ENCODE measurements at places on chromosomes 16 and 17. TPM values are rescaled to one million over a fixed set of nuclear protein-coding genes. Genes with fewer than 3 reads are reported as not detected.

DNA sequence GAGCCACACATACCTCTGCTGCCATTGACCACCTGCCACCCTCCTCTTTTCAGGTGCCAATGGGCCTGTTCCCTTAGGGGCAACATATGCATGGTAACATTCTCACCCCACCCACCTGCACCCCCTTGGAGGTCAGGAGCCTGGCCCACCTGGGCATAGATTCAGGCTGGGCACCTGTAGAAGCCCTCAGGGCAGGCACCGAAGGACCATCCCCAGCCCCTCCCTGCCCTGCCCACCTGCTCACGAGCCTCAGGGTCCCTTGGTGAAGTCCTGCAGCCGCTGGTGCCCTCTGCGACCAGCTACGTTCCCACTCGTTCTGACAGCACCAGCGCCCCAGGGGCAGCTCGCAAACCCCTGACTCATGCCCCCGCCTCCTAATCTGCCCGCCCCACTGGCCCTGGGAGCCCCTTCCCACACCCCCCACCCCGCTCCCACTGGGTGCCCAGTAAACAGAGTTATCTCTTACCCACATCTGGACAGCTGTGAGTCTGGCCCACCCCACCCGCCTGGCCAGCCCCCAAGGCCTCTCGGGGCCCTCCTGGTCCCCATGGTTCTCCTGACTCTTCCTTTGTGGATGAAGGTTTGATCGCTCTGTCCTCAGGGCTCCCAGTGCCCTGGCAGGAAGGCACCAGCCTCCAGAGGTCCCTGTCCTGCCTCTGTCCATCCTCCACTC is at the start of gene SLC4A1:
Gene SLC4A1, minus strand, starts transcription at position 318 of the 673 bp plus-strand sequence. CDS start 5,269 bp downstream, outside the sequence.
- no peak for DNase-seq

DNA sequence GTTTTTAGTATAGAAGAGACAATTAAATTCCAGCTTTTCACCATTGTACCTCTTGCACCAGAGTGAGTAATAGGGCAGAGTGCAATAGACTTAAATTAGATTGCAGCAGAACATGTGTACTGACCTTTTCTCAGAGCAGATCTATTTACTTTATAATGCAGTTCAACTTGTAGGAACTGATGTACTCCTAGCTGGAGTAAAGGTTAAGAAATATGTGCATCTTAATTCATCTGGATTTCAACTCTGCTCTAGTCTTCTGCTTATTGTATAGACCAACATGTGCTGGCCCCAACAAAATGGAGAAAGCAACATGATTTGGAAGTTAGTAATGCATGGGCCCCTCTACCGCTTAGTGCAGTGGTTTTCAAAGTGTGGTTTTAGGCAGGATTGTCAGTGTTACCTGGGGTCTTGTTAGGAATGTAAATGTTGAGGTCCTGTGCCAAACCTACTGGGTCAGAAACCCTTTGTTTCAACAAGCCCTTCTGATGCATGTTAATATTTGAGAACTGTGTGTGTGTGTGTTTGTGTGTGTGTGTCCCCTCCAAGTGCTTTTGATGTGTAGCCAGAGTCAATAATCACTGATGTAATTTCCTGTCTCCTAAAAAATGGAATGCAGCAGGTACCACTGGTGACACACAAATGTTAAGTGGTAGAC is 138.6 kb downstream of the TOX3 start:
- DNase-seq, result peak; percentile 50

DNA sequence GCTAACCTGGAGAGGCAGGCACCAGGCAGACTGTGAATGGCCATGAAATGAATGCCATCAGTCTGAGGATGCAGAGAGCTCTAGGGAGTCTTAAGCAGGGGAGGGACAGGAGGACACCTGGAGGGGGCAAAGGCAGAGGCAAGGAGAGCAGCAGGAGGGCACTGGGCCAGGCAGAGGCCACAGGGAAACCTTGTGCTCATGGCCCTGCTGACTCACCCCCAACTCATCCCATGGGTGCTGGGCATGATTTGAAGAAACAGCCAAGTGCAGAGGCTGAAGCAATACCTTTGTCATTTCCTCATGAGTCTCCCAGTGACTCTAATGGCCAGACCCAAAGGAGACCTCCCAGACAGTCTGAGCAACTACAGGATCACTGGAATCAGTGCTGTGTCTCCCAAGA is 141.4 kb downstream of the TMEM132E start:
- peak; percentile 72 for DNase-seq

- DNase-seq, result peak; percentile 63
Measured at GRCh38 chr17:41523787-41524186, 4.3 kb downstream of the KRT19 start.

DNA sequence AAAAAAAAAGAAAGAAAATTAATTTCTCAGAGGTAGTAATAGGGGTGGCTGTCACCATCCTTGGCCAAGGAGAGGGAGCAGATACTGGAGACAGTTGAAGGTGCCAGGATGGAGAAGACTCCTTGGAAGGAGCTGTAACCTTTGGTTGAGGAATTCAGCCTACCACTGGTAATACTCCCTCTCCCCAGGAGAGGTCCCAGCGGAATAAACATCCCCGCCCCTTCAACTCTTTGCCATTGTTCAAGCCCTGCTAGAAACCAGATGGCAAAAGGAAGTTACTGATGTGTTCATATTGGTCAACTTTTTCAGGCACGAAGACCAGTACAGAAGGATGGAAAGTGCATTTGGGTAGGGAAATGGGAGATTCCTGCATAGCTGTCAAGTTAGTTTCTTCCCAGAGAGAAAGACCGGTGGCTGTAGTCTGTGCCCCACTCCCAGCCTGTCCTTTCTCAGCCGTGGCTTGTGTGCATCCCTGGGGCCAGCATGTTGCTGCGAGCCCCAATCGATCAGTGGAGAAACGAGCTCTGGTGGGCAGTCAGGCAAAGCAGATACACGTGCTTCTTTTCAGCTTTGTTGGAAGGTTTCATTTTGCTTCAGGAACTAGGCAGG is 612.1 kb downstream of the MAF start:
- DNase-seq, result peak; percentile 4

GRCh38 chr16:65981057-65981456 is 385.4 kb upstream of the CDH5 start:
- no peak for DNase-seq

GRCh38 chr17:42178817-42179216 is 2.1 kb downstream of the KCNH4 start:
- DNase-seq, result no peak

GRCh38 chr16:81261049-81261648 is 22.7 kb downstream of the BCO1 start:
- peak; percentile 30 for DNase-seq

DNA sequence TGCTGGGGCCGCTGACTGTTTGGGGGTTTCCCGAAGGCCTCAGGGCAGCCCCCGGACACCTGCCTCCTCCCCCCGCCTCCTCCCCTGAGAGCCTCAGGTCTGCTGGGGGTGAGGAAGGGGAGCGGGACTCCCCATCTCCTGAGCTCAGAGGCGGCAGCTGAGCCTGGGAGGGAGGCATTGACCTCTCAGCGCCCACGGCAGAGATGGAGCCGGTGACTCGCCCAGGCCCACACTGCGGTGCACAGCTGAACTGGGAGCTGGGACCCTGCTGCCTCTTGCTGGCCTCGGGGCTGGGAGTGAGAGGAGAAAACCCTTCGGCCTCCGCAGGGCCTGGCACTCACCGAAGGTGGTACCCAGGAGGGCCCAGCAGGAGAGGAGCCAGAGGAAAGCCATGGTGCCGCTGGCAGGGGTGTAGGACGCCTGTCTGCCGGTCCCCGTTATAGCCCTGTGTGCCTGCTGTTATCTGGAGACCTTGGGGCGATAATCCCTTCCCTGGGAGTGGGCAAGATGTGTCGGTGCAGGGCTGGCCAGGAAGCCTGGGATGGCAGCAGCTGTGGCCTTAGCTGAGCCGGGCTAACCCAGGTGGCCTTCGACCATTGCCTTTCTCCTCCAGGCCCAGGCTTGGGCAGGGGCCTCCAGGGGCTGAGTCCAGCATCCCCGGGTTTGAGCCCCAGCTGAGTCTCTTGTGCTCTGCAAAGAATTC is at the start of gene CTRB2:
Gene CTRB2, minus strand, starts transcription at position 413 of the 703 bp plus-strand sequence. Its CDS starts 20 bp downstream, at position 393.
- no peak for DNase-seq

GRCh38 chr17:5950878-5951277 is 119.3 kb upstream of the WSCD1 start:
- no peak for DNase-seq

DNA sequence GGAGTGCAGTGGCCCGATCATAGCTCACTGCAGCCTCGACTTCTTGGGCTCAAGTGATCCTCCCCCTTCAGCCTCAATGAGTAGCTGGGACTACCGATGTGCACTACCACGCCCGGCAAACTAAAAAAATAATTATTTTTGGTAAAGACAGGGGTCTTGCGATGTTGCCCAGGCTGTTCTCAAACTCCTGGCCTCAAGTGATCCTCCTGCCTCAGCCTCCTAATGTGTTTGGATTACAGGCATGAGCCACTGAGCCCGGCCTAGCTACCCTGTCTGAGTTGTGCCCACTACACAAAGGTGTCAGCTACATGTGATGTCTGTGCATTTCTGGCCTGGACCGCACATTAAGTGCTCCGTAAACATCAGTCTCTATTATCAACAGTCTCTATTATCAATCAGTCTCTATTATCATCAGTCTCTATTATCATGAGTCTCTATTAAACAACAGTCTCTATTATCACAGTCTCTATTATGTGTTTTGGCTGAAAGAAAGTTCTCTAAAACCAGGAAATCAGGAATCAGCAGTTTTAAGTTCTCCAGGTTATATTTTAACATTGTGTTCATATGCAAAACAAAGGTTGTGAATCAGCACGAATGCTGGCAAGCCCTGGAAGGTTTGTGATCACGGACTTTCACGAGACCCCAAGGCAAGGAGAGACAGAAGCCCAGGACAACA is 721 bp upstream of the WWOX start:
- DNase-seq, result no peak

- no peak for DNase-seq
Measured at GRCh38 chr16:4087990-4088577, 28.2 kb downstream of the ADCY9 start.

DNA sequence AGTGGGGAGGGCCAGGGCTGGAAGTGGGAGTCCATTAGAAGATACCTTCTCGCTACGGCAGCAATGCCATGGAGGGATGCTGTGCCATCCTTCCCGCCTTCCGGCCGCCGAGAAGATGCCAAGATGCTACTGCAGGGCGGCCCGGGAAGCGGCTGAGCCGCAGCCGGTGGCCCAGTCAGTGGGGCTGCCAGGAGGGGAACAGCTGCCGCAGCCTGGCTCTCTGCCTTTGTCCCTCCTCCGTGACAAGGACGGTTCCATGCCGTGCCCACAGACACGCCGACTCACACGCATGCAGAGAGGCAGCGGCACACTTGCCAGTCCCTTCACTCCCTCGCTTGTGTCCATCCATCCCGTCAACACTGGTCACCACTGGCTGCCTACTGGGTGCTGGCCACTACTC is 20.2 kb upstream of the NCBP3 start:
- no peak for DNase-seq

- no peak for DNase-seq
Measured at GRCh38 chr17:8649157-8650118, 18.9 kb upstream of the MYH10 start.

DNA sequence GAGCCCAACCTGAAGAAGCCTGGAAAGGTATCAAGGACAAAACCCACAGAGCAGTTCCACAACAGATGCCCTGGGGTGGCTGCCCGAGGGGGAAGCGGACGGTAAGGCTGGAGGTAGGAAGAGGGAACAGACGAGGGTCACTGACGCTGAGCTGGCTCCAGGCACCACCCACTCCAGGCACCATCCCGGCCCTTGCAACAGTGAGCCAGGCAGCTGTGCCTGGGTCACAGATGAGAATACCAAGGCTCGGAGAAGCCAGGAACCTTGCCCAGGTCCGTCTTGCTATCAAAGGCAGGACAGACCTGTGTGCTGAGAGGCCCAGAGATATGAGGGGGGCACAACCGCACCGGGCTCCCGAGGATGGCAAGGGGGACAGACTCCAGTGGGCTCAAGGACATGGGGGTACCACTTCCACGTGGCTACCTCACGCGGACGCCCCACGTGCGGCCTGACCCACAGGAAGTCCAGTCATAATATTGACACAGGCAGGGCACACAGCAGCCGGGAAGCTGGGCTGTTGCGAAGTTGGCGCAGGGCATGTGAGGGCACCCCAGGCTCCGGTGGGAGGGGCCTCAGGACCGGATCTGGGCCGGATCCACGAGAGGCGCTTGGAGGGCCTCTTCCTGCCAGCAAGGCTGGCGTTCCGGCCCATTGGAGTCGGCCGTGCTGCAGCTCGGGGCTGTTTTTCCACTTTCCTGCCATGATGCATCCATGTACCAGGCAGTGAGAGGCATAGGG is 29.9 kb downstream of the PEMT start:
- DNase-seq, result peak; percentile 44

- no peak for DNase-seq
Measured at GRCh38 chr16:73339821-73340220, 291.9 kb upstream of the ZFHX3 start.

DNA sequence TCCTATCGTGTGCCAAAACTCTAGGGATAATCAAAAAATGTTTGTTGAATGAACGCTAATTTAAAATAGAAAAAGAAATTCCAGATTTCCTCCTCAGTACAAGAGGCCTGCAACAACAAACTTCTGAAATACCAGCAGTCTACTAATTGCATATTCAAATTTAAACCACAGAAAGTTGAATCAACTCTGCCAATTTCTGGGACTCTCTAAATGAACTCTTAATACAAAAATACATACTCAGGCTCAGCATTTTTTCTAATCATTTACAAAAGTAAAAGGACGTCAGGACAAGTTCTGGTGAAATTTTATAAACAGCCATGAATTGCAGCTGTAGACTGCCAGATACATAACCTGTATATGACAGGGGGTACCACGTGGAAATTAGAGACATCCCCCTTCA is 49.0 kb downstream of the KANSL1 start:
- no peak for DNase-seq

DNA sequence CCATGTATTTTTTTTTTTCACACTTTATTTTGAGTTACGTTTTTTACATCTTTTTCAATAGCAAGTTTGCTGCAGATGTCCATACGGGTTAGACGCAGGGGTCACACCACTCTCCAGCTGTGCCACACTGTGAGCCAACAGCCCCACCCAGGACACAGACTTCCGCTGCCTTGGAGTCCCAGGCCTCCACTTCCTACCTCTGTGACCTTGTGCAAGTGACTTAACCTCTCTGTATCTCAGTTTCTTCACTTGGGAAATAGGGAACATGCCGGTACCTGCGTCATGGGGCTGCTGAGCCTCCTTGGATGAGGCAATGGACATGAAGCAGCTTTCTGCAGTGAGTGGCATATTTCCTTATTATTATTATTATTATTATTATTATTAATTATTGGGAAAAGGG is 3.3 kb upstream of the PITPNA start:
- DNase-seq, result no peak

GRCh38 chr17:6455321-6455705 is 11.1 kb downstream of the PIMREG start:
- DNase-seq, result no peak

- peak; percentile 72 for DNase-seq
Measured at GRCh38 chr17:32771396-32771795, 105.5 kb downstream of the MYO1D start.

Gene SPECC1
- total RNA-seq, result 57.1 TPM

Gene TNFRSF17
- not detected for total RNA-seq

Gene PSMD11
- total RNA-seq, result 98.2 TPM

Gene PPL
- 378 TPM for total RNA-seq

Gene MSLN
- total RNA-seq, result 2.6 TPM

Gene C17orf100
- 0.13 TPM for total RNA-seq

Gene NPIPA2
- total RNA-seq, result 0.53 TPM

Gene KRT27
- total RNA-seq, result not detected

Gene MYH11
- total RNA-seq, result not detected

Gene PYY
- total RNA-seq, result 0.79 TPM

Gene GJD3
- total RNA-seq, result 0.53 TPM

Gene GLP2R
- under 0.01 TPM for total RNA-seq

Gene KRTAP9-8
- total RNA-seq, result not detected

Gene RPUSD1
- 20.9 TPM for total RNA-seq

Gene UBALD2
- 3.4 TPM for total RNA-seq

Gene HLF
- total RNA-seq, result 0.26 TPM

Gene LASP1
- total RNA-seq, result 21.9 TPM

Gene USH1G
- total RNA-seq, result 1.1 TPM

Gene UNC13D
- 17.0 TPM for total RNA-seq

Gene TPSG1
- not detected for total RNA-seq

Gene PTX4
- total RNA-seq, result under 0.01 TPM

All from bronchial epithelial cell (primary cell).